ENCODE measurements at places on chromosomes 11 and 22. TPM values are rescaled to one million over a fixed set of nuclear protein-coding genes. Genes with fewer than 3 reads are reported as not detected.

Gene NXPE2
- not detected for total RNA-seq

Gene DGAT2
- total RNA-seq: 0.25 TPM

Gene BAIAP2L2
- total RNA-seq: 1.0 TPM

Gene TREH
- not detected for total RNA-seq

Gene LRRC32
- 2.4 TPM for total RNA-seq

Gene TTC12
- 26.5 TPM for total RNA-seq

Gene DEFB131B
- total RNA-seq: not detected

Gene LGR4
- 0.69 TPM for total RNA-seq

Gene SULT4A1
- not detected for total RNA-seq

Gene MRGPRX4
- total RNA-seq: not detected

Gene KREMEN1
- not detected for total RNA-seq

Gene CLTCL1
- total RNA-seq: 1.5 TPM

Gene SLC22A25
- total RNA-seq: not detected

GRCh38 chr11:109039611-109040010 is 374.7 kb downstream of the DDX10 start:
- H3K4me1 ChIP-seq: no peaks in the 10 kb centered on the region
- H3K36me3 ChIP-seq: no peaks in the 10 kb centered on the region
- DNase-seq: no peak
- H3K27ac ChIP-seq: no peak overlapping the region
- peaks cover 2% of the 10 kb centered on the region for H3K27me3 ChIP-seq

DNA sequence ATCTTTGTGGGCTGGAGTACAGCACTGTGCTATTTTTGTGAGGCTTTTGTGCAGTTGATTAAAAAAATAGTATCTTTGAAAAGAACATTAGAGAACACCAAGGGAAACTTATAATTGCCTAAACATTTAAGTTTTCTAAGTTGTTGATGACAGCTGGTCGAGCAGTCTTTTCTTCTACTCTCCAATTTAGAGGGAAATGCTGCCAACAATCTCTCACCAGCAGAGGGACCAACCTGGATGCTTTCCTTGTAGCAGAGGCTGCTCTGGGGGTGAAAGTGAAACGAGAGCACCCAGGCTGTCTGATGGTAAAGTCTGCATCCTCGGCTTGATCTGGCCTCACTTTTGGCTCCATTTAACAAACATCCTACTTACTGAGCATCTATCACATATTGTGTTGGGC is 1286.5 kb upstream of the TENM4 start:
- H3K4me1 ChIP-seq: no peaks in the 10 kb centered on the region
- H3K27me3 ChIP-seq: no peaks in the 10 kb centered on the region
- H3K4me3 ChIP-seq: no peak overlapping the region
- H3K36me3 ChIP-seq: no peaks in the 10 kb centered on the region

DNA sequence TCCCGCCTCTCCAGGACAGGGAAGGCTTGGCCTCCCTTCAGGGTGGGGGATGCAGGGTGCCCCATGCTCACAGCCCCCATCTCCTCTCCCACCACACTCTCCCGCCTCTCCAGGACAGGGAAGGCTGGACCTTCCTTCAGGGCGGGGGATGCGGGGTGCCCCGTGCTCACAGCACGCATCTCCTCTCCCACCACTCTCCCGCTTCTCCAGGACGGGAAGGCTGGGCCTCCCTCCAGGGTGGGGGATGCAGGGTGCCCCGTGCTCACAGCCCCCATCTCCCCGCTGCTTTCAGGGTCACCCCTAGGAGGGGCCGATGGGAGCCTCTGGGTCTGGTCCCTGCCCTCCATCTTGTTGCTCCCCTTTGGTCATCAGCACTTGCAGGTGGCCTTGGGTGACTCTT is 348.0 kb downstream of the CTTN start:
- no peak overlapping the region for H3K27ac ChIP-seq
- no peak for DNase-seq
- no peak overlapping the region for H3K4me3 ChIP-seq

GRCh38 chr11:65586676-65587075 is 8.9 kb downstream of the KCNK7 start:
- no peak overlapping the region for H3K27ac ChIP-seq
- no peaks in the 10 kb centered on the region for H3K27me3 ChIP-seq
- H3K36me3 ChIP-seq: peaks cover 54% of the 10 kb centered on the region

- no peak overlapping the region for H3K4me3 ChIP-seq
- DNase-seq: no peak
- H3K27me3 ChIP-seq: no peaks in the 10 kb centered on the region
- no peaks in the 10 kb centered on the region for H3K4me1 ChIP-seq
- no peak overlapping the region for H3K27ac ChIP-seq
These were observed 26.9 kb upstream of the OR6M1 start for GRCh38 chr11:123833095-123833494.

- H3K4me3 ChIP-seq: peak within 1 kb of the TSS; percentile 62
- H3K36me3 ChIP-seq: peaks cover 4% of the 10 kb centered on the region
- peak within 1 kb of the TSS; percentile 60 for H3K27ac ChIP-seq
- peaks cover 53% of the 10 kb centered on the region for H3K4me1 ChIP-seq
- peak; percentile 88 for DNase-seq
These were observed at the start of gene TRABD for GRCh38 chr22:50185375-50186087. TSS of gene TRABD (plus strand) at chr22:50185913. CDS start at chr22:50193061, 7,148 bp downstream.

DNA sequence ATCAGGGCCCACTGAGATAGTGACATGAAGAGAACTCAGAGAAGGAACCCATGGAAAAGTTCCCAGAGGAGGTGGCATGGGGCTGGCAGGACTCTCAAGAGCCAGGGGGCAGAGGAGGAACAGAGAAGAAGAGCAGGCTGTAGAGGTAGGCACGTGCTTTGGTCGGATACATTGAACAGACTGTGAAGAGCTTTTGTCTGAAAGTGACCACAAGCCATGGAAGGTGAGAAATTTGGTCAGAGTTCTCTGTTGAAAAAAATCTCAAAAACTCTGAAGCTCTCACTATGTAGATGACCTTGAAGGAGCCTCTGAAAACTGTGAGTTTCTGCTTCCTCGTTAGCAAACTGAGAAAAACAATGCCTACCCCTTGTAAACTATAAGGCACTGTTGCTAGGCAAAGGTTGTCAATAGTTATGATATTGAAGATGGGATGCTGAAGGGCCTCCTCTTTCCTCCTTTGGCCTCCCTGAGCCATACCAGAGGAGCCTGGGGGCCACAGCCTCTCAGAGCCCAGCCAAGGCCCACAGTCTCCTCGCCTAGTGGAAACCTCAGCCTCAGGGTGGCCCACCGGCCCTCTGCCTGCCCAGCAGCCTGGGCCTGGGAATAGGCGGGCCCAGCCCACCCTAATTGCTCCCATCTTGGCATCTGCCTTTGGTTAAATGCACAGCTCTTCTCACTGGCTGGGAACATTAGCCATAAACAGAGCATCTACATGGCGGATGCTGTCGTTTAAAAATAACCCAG is 415.7 kb downstream of the SOX6 start:
- H3K27ac ChIP-seq: no peak overlapping the region
- H3K27me3 ChIP-seq: no peaks in the 10 kb centered on the region
- DNase-seq: no peak
- no peaks in the 10 kb centered on the region for H3K4me1 ChIP-seq

- no peak overlapping the region for H3K27ac ChIP-seq
- H3K4me3 ChIP-seq: peak overlapping the region; percentile 72
- no peak for DNase-seq
- H3K4me1 ChIP-seq: peaks cover 14% of the 10 kb centered on the region
- H3K27me3 ChIP-seq: no peaks in the 10 kb centered on the region
These were observed 1.1 kb downstream of the HMGXB4 start for GRCh38 chr22:35258191-35258988.

DNA sequence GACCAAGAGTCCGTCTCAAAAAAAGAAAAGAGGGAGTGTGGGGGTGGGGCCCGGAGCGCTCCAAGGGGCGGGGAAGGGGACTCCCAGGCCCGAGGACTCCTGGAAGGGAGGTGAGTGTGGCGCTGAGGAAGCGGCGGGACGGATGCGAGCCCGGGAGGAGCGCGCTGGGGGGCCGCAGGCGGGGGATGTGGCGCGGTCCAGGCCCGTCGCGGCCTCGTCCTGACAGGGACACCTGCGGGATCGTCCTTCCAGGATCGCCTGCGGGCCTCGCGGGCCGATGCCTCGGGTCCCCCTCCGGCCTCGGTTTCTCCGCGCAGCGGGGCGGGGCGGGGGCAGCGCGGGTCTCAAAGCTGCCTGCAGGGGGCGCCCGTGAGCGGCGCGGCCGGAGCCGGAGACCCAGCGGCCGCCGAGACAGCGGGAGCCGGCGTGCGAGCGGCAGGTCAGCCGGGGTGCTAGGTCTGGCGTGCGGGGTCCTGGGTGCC is 3.8 kb upstream of the ADORA2A start:
- no peak overlapping the region for H3K27ac ChIP-seq
- DNase-seq: peak; percentile 74
- H3K27me3 ChIP-seq: no peaks in the 10 kb centered on the region
- H3K4me3 ChIP-seq: no peak overlapping the region
- H3K36me3 ChIP-seq: no peaks in the 10 kb centered on the region

DNA sequence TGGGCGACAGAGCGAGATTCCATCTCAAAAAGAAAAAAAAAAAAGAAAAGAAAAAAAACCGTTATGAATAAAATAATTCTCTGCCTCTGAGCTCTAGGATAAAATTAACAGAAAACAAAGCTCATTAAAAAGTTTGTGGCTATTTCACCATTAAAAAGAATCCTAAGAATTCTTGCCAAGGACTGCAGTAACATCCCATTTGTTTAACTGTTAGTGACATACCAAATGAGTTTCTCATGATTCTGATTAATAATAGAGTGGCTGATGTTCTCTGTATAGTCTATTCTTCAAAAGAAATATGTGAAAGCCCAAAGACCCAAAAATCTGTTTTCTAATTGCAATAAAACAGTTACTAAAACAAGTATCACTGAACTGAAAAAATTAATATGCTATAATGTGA is 19.7 kb downstream of the CLNS1A start:
- H3K4me1 ChIP-seq: no peaks in the 10 kb centered on the region
- no peak overlapping the region for H3K4me3 ChIP-seq
- H3K27me3 ChIP-seq: no peaks in the 10 kb centered on the region
- H3K27ac ChIP-seq: no peak overlapping the region
- peaks cover 65% of the 10 kb centered on the region for H3K36me3 ChIP-seq

DNA sequence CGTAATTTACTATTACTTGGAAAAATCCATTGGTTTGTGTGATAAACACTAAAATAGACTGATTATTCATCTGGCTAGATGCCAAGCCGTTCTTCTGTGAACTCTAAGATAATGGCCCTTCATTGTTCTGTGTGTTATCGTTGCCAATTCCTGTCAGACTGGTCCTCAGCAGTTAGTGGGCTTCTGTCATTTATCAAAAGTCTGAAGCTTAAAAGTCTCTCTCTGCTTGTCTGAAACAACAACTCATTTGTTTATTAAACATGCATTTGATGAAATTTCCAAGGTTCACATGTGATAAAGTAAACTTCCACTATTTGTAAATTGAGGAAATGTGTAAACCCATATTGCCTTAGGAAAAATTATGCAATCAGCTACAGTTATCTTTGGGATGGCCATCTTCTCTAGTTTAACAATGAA is 21.1 kb upstream of the RDX start:
- no peaks in the 10 kb centered on the region for H3K27me3 ChIP-seq
- no peaks in the 10 kb centered on the region for H3K4me1 ChIP-seq
- H3K4me3 ChIP-seq: no peak overlapping the region
- no peak overlapping the region for H3K27ac ChIP-seq

DNA sequence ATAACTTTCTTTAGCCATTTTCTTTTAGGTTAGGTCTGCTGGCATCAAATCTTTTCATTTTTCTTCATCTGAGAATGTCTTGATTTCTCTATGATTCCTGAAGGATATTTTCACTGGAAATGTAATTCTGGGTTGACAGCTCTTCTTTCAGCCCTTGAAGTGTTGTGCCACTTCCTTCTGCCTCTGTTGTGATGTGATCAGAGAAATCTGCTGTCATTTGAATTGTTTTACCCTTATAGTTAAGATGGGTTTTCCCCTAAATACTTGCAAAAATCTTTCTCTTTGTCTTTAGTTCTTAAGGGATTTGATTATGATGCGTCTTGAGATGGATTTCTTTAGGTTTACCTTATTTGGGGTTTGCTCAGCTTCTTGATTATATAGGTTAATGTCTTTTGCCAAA is 23.0 kb downstream of the USP47 start:
- no peak overlapping the region for H3K4me3 ChIP-seq
- no peaks in the 10 kb centered on the region for H3K27me3 ChIP-seq
- H3K4me1 ChIP-seq: peaks cover 10% of the 10 kb centered on the region
- H3K27ac ChIP-seq: no peak overlapping the region

DNA sequence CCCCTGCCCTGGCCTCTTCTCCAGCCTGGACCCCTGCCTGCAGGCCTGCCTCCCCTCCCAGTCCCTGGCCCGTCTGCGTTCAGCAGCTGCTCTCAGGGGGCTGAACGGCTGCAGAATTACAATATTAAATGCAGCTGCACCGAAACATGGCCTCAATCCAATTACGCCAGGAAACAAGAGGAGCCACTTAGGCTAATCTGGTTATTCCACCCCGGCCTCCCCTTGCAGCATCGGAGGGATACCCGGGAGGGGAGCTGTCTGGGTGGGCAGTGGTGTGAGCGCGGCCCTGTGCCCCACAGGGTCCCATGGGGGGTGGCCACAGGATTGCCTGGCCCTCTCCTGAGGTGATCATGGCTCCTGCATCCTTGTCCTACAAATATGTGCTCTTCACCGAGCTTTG is 42.6 kb downstream of the FLRT1 start:
- no peak for DNase-seq
- no peak overlapping the region for H3K27ac ChIP-seq
- H3K36me3 ChIP-seq: no peaks in the 10 kb centered on the region
- H3K4me1 ChIP-seq: peaks cover 17% of the 10 kb centered on the region

DNA sequence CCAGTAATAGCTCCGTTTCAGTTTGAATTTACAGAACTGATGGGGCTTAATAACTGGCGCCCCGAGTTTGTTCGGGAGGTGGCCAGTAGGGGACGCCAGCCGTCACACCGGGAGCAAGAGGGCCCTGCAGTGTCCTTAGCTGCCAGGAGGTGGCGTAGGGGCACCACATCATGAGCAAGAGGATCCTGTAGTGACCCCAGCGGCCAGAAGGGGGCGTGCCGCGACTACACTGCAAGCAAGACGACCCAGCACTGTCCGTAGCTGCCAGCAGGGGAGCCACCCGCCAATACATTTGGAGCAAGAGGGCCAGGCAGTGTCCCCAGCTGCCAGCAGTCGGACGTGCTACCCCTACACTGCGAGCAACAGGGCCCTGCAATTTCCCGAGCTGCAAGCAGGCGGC is 663.7 kb upstream of the B3GAT1 start:
- H3K27ac ChIP-seq: no peak overlapping the region
- H3K4me1 ChIP-seq: no peaks in the 10 kb centered on the region
- no peaks in the 10 kb centered on the region for H3K36me3 ChIP-seq
- no peak overlapping the region for H3K4me3 ChIP-seq
